ENCODE measurements at places on chromosomes 7 and 10. TPM values are rescaled to one million over a fixed set of nuclear protein-coding genes. Genes with fewer than 3 reads are reported as not detected.

DNA sequence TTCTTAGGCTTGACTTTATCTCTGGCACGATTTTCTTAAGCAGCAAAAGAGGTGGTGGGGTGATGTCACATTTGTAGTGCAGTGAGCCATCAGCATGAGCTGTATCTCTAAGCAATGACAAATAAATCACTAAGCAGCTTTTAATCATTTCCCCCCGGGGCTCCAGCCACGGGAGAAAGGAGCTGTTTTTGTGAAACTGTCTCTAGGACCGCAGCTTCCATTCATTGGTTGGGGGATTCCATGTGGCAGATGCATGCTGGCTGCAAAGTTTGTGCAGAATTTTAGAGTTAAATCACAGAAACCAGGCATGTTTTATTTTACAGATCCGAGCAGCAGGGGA lies 464 bp downstream of the KIAA1217 start:
- DNase-seq: peak; percentile 27

- DNase-seq: no peak
These were observed 116.5 kb upstream of the EFCAB10 start for GRCh38 chr7:105697753-105698152.

- DNase-seq: peak; percentile 88
These were observed 5.1 kb downstream of the SYNPO2L start for GRCh38 chr10:73650537-73651331.

Gene SLC13A4
- 0.14 TPM for total RNA-seq

DNA sequence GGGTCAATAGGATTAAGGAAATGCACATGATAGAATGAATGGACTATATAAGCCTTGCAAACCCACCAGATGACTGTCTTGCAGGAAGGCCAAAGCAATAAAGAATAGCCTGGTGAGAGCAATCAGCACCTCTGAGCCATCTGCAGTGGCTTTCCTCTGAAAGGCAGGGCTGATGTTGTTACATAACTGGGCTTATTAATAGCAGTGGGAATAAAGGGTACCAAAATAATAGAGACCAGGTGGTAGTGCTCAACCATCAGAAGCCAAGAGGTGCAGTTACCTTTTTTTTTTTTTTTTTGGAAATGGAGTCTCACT lies 16.8 kb upstream of the VPS26A start:
- no peak for DNase-seq

GRCh38 chr10:69831231-69831855 lies 29.6 kb downstream of the COL13A1 start:
- no peak for DNase-seq

- no peak for DNase-seq
These were observed 6.9 kb upstream of the GOLGA7B start for GRCh38 chr10:97842656-97843280.

- no peak for DNase-seq
These were observed 25.4 kb downstream of the INPP5A start for GRCh38 chr10:132562916-132563456.

DNA sequence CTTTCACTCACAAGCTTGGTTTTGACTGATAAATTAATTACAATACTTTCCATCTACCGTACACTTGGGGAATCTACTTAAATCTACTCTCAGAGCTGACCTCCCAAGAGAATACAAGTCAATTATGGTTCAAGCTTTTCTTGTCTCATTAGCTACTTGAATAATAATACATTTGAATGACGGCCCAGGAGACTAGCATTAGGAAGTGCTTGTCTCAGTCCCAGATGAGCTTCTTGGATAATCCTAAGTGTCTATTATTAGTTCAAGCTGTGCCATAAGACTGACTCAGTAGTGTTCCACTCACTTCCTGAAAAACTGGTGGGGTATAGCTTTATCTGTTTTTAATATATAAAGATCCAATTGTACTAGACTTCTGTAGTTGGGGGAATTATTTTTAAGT lies 100.2 kb downstream of the GNAT3 start:
- no peak for DNase-seq

DNA sequence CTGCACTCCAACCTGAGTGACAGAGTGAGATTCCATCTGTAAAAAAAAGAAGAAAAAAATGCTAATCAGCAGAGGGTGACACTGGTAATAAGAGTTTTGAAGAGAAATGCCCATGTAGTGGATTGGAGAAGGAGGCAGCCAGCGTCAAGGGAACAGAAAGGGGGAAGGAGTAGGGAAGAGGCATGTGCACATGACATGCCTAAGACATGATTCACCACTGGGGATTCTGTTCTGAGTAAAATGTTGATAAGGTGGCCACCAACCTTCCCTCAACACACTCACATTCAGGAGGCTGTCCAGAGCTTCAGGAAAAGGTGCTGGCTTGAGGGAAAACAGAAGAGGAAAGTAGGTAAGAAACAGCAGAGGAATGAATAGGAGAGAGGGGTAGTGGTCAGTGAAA lies 39.9 kb downstream of the AKR1D1 start:
- DNase-seq: peak; percentile 31

GRCh38 chr10:24012249-24012803 lies 196.6 kb upstream of the KIAA1217 start:
- no peak for DNase-seq

GRCh38 chr10:14860791-14861190 lies 17.9 kb upstream of the SUV39H2 start:
- DNase-seq: no peak

Gene SH2D4B
- total RNA-seq: not detected

Gene TMEM213
- total RNA-seq: not detected
